ENCODE measurements at places on chromosomes 1 and 21. TPM values are rescaled to one million over a fixed set of nuclear protein-coding genes. Genes with fewer than 3 reads are reported as not detected.

Gene LIPI
- total RNA-seq, result not detected

Gene C1orf232
- not detected for total RNA-seq

Gene PRELP
- total RNA-seq, result 63.1 TPM

Gene LCA5L
- total RNA-seq, result 0.33 TPM

Gene S100A9
- 139 TPM for total RNA-seq

Gene NAV1
- 63.5 TPM for total RNA-seq

Gene MRPL39
- total RNA-seq, result 13.3 TPM

Gene PLA2G5
- 5.5 TPM for total RNA-seq

Gene RNU1-2
- under 0.01 TPM for total RNA-seq

Gene IL6R
- total RNA-seq, result 24.4 TPM

Gene VHLL
- not detected for total RNA-seq

Gene CD2
- 0.38 TPM for total RNA-seq

Gene KRTAP11-1
- total RNA-seq, result not detected

Gene PALMD
- total RNA-seq, result 104 TPM

Gene ACTA1
- not detected for total RNA-seq

Gene ALG6
- 5.7 TPM for total RNA-seq

Gene MPL
- total RNA-seq, result not detected

Gene SPATA46
- total RNA-seq, result not detected

Gene LCE1B
- total RNA-seq, result not detected

Gene ZNF648
- 0.19 TPM for total RNA-seq

Gene PODN
- 186 TPM for total RNA-seq

Gene C8A
- total RNA-seq, result not detected

Gene IL19
- not detected for total RNA-seq

Gene GBP6
- not detected for total RNA-seq

Gene TTC24
- not detected for total RNA-seq

Gene PTPN22
- 4.8 TPM for total RNA-seq

Gene DBT
- total RNA-seq, result 9.6 TPM

Gene AMY1C
- total RNA-seq, result not detected

Gene LENEP
- not detected for total RNA-seq

Gene MAP3K21
- 1.9 TPM for total RNA-seq

Gene MSH4
- 0.22 TPM for total RNA-seq

Gene CRYAA
- not detected for total RNA-seq

Gene PLA2G2C
- not detected for total RNA-seq
